NCI-H2081 treated with DMSO at 0.1 percent for 48 hours (cell line): ENCODE measurements at places on chromosomes 3 and 15.

GRCh38 chr15:60362321-60363086 is 35.3 kb downstream of the ANXA2 start:
- no peak for DNase-seq

DNA sequence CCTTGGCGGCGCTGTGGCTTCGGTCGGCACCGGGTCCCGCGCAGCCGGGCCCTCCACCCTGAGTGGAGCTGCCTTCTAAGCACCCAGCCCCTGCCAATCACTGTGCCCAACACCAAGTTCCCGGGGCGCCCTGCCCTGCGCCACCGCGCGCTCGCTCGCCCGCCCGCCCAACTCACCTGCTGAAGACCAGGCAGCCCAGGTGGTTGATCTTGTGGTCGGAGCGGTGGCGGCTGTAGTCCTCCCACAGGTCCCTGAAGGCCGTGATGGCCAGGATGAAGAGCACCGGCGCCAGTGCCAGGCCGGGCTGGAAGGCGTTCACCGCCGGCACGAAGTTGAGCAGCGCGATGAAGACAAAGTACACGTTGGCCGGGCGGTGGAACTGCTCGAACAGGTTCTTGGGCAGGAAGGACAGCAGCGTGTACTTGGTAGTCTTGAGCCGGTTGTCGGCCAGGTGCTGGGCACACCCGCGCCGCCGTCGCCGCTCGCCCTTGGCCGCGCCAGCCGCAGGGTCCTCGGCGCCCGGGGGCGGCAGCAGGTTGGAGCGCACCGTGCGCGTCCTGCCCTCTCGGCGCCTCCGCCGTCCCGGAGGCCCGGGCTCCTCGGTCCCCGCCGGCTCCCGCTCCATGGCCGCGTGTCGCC is 536 bp downstream of the ATP10A start:
- no peak for DNase-seq

GRCh38 chr15:67077641-67078215 is 12.3 kb downstream of the SMAD3 start:
- no peak for DNase-seq

DNA sequence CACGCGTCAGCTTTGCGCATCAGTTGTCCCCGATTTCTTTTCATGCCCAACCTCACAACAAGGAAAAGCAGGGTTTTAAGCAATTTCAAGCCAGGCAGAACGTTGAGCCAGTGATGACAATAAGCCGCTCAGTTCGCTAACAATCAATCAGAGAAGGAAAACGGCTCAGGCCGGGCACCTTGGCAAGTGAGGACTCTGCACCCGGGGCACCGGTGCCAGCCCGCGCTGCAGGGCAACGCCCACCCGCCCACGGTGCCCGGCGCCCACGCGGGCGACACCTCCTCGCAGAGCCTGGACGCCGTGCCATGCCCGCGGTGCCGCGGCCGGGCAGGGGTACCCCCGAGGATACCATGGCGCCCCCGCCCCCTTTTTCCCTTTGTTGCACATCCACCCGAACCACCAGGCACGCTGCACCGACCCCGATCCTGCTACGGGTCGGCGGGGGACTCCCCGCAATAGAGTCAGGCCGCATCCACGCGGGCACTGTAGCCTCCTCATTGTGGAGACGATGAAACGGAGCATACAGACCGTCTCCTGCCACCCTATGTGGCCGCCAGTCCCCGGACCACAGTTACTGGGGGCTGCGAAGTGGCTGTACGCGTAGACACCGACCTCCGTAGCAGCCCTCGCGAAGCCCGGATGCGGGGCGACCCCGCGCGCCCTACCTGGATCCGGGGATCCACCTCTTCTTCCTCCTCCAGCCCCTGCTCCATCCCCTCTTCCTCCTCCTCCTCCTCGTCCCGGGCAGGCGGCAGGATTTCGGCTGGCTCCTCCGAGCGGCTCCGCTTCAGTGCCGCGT is 581 bp downstream of the SH3BP5 start:
- no peak for DNase-seq

GRCh38 chr15:41495736-41496599 is 2.3 kb downstream of the ITPKA start:
- no peak for DNase-seq

- DNase-seq: no peak
Observed at GRCh38 chr15:80785335-80785734, 6.2 kb downstream of the CEMIP start.
